ENCODE measurements at places on chromosomes 6 and 20. TPM values are rescaled to one million over a fixed set of nuclear protein-coding genes. Genes with fewer than 3 reads are reported as not detected.

DNA sequence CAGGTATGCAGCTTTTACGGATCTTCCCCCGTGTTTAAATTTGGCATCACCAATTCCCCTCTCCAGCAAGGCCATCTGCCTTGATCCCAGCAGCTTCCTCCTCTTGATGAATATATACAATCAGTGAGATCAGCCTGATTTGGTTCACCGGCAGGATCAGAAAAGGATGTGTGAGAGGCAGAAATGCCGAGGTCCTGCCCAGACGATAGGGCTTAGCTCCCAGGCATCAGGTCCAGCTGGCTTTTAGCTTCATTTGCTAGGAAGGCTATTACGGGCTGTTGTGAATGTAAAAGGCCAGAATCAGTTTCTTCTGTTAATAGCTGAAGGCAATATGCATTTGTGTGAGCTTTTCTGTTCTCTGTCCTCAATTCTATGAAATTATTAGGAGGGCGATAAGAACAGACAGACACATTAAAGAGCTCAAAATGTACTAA is 372.8 kb downstream of the BTBD9 start:
- DNase-seq: no peak

- DNase-seq: no peak
These were observed 33.1 kb upstream of the CHRNA4 start for GRCh38 chr20:63394069-63394919.

MACROD2 gene
- total RNA-seq: 0.51 TPM

DNA sequence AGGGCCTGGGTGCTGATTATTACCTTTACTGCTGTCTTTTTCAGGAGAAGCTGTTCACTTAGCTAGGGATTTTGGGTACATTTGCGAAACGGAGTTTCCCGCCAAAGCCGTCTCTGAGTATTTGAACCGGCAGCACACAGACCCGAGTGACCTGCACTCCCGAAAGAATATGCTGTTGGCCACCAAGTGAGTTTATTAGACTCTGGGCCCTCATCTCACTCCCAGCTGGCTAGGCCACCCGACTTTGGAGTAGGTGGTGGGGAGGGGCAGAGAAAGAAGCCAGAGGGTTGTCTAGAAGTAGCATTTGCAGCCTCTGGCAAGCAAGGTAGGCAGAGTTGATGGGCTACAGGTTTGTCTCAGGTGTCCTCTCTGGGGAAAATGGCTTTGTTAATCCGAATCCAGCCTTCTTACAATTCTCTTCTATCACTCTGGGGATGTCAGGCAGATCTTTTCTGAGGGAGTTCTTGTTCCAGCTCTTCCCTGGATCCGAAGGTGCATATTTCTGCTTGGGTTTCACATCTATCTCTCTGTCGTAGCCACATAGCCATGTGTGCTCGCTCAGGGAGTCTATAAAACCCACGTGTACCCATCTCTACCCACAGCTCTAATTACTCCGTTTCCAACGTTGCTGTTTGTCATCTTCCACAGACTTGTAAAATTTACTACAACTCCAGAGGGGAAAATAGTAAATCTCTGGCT is 21.6 kb downstream of the TFAP2B start:
- no peak for DNase-seq

- no peak for DNase-seq
These were observed 22.6 kb upstream of the ULBP3 start for GRCh38 chr6:150091476-150091875.

- no peak for DNase-seq
These were observed 4.5 kb downstream of the RPS21 start for GRCh38 chr20:62391165-62392076.

- DNase-seq: no peak
These were observed 950.7 kb upstream of the FLRT3 start for GRCh38 chr20:15288106-15288505.

DNA sequence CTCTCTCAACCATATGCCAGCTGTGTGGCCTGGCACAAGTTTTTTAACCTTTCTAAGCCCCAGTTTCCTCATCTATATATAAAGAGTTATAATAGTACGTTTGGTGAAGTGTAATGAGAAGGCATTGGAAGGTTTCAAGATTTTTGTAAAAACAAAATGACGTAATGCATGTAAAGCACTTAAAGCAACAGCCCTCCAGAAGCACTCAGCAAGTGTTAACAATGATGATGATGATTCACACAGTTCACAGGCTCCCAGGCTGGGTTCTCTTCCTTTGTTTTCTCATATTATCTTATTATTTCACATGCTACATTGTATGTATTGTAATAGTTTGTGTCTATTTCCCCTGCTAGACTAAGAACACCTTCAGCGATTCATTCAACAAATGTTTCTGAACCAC is 6.2 kb downstream of the CEP250 start:
- no peak for DNase-seq

DNA sequence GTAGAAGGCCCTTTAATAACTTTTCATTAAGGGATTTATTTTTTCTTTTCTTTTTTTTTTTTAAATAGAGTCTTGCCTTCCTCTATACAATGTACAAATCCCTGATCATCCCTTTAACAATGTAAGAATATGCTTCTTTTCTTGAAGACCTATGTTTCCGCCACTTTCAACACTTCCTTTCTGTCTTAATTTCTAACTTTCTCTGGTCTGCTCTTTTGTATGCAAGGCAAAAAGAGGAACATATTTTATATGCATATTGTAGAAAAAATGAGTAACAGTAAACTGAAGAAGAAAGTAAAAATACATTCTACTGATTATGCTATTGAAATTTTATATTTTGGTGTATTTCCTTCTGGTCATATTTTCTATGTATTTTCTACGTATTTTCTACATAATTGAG is 484.7 kb downstream of the TFAP2B start:
- no peak for DNase-seq

DNA sequence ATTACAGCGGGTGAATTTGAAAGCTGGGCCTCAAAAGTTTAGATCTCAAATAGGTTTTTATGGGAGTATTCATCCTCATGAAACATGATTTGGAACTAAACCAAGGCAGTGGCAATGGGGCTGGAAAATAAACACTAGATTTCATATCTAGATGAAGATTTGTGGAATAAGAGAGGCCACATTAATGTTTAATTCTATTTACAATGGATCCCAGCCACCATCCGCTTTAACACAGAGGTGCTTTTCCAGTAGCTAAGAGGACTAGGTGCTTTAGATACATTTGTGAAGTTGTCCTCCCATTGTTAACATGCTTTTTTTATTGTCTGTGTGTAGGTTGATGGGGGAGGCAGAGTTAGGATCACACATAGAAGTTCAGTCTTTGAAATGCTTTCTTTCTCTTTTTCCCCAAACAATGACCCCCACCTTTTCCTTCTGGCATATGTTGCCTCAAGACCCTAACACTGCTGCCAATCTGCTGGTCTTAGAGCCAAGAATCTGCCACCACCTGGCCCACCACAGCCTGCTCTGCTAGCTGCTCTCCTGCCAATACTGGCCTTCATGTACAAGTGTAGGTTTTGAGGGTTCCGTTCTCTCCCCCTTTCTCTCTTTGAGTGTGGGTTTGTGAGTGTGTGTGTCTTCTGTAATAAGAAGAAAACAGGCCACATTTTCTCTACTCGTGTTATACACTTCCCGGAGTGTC is 27.8 kb upstream of the GFRAL start:
- no peak for DNase-seq

GRCh38 chr20:44024820-44025580 is 110.3 kb downstream of the TOX2 start:
- no peak for DNase-seq

DNA sequence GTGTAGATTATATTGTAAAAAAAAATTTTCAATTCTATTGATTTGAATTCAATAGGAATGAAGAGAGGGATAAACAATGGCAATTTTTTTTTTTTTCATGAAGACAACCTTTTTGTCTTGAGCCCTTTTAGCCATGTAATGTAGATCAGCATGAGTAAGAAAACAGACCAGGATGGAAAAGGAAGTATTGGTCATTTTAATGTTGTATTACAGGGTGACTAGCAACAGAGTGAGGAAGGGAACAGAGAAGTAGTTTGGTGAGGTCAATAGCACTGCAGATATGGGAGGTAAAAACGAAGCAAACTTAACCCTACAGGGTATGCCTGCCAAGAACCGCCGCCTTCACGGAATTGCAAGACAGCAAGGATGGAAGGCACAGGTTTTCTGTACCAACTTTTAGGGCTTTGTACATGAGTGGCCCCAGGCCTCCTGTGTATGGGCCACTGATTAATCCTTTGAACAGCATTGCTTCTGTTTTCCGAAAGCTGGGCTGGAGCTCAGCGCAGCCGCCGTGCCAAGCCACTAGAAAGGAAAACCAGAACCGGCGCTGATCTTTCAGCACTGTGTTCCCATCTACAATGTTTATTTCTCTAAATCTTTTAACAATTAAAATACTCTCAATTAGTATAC is 383.7 kb downstream of the CENPW start:
- no peak for DNase-seq

- no peak for DNase-seq
These were observed 62.9 kb downstream of the CARMIL1 start for GRCh38 chr6:25341923-25342619.

DNA sequence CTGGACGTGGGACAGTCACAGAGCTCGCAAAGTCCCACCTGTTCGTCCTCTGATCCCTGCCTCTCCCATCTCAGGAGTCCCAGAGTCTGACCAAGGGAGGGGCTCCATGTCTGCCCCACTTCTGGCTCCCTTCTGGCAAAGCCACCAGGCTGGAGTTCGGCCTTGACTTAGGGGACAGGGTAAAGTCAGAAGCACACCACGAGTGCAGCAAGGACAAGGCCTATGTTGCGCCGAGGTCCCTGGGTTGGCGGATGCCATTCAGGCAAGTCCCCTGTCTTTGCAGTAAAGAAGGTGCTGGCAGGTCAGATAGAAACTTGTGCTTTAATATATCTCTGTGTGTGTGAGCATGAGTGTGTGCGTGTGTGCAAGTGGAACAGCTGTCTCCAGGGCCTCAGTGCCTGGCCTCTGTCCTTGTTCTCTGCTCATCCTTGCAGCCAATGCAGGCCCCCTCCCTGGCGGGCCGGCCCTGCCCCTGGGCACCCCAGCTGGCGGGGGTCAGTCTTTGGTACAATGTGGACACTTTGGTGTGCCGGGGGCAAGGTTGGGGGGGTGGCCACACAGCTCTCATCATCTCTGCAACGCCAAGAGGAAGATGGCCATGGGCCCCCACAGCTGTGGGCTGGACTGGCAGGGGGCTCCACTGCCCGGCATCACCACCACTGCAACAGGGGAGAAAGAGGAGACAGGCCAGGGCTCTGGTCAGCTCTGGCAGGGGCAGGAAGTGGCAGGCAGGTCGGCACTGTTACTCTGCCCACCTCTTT is 60.7 kb downstream of the MDGA1 start:
- DNase-seq: no peak

GRCh38 chr20:39311851-39312506 is 349.8 kb downstream of the DHX35 start:
- DNase-seq: no peak

GRCh38 chr20:35257175-35257909 is 20.6 kb downstream of the MMP24OS start:
- DNase-seq: no peak

DNA sequence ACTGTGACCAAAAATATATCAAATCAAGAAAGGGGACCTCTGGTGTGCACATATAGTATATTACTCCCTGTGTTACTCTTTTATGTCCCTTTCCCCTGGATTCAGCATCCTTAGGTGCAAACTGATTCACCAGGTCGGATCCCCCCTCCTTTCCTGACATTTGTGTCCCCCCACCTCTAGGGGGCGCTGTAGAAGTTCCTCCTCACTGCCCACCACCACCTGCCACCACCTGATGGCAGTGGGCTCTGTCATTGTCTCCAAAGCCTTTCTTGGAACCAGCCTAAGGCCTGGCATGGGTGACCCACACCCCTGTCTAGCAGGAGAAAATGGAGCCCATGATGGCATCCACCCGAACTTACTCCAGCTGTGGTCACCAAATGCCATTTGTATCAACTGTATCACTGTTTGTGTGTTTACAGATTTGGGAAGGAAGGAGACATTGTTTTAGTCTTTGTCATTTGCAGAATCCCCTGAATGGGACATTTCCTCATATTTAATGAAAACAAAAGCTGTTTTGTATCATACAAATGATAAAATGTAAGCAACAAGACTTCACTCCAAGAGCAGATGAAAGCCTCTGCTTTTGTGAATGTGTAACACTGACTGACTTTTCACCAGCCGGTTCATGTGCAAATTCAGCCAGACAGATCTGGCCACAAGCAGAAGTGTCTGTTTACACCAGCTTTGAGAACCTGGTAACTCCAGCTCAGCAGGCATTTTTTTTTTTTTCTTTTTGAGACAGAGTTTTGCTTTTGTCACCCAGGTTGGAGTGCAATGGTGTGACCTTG is 66.2 kb downstream of the ARMC2 start:
- DNase-seq: no peak

POFUT1 gene
- total RNA-seq: 45.9 TPM

DNA sequence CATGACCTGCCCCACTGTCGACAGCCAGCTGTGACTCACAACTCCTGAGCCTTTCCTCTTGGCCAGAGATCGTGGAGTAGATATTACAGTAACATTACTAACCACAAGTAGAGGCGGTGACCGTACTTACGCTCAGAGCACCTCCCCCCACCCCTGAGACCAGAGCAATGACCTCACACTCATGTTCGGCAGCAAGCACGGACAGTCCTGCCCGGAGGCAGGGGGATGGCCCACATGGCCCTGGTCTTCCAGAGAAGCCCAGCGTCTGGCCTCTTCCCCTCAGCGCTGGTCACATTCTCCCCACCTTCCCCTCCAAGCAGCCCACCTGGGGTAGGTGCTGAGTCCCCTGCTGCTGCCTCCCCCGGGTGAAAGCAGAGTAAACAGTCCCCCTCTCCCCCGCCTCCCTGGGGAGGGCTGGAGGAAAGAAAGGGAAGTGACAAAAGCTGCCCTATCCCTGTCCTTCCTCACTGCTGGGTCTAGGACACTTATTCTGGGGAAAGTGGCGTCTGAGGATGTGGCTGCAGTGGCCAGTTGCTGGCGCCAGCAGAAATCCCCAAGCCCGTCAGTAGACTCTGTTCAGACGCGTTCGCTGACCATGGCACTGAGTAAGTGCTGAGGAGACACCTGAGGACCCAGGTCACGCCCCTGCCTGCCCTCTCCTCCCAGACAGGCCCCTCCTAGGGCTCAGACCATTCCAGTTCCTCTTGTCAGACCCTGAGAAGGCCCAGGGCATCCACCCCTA is 68.5 kb downstream of the MRPL14 start:
- DNase-seq: peak; percentile 95

DNA sequence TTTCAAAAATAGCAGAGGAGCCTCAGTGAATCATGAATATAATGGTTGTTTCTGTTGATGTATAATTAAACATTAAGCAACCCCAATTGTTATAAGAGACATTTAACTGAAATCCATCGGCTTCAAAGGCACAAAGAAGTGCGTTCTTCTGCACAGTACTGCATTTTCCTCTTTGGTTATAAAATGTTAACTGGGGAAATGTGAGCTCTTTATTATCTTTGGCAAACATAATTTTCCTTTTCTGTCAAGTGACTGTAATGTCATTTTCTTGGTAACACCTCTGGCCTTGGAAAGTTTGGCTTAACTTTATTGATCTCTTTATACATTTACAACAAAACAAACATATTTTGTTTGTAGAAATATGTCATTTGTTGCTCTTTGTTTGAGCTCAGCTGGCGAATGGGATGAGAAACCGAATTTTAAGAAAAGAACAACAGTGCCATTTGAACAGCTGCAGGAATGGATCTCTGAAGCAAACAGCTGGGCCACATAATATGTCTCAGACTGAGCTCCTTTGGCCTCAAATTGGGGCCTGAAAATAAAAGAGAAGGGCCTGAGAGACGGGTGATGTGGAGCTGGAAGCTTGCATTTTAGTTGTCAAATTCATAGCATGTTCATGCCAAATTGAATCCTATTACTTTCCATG is 427.0 kb upstream of the SPTLC3 start:
- DNase-seq: no peak

ZHX3 gene
- total RNA-seq: 36.1 TPM

- DNase-seq: no peak
These were observed 4.1 kb downstream of the MAP1LC3A start for GRCh38 chr20:34562641-34563040.

OLIG3 gene
- total RNA-seq: not detected

Data from epithelial cell of proximal tubule (primary cell).